ENCODE measurements at places on chromosomes 11 and 22.
A peak's percentile ranks its signal among the peaks of the same experiment; 100 is the strongest.

DNA sequence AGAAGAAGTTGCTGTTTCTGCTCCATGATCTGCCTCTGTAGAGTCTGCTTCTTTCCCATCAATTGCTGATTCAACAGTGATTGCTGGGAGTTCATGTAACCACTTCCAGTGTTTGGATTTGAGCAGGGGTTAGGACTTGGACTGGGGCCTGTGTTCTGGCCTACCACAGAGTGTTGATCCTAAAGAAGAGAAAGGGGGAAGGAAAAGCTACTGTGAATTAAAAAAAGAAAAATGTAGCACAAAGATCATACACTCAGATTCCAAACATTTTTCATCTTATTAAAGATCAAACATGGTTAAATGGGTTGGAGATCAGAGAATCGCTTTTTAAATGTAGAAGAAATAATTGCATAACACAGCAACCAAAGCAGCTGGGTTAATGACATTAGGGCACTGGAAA lies 67.6 kb upstream of the MTMR2 start:
- H3K27ac ChIP-seq, result no peak overlapping the region
- H3K4me3 ChIP-seq, result no peak overlapping the region
- H3K36me3 ChIP-seq, result peaks cover 22% of the 10 kb centered on the region
- H3K4me1 ChIP-seq, result peaks cover 13% of the 10 kb centered on the region
- no peaks in the 10 kb centered on the region for H3K27me3 ChIP-seq

GRCh38 chr22:36281781-36282327 lies 28.9 kb downstream of the APOL1 start:
- H3K4me3 ChIP-seq, result no peak overlapping the region
- no peak for DNase-seq
- H3K36me3 ChIP-seq, result peaks cover 54% of the 10 kb centered on the region
- H3K27ac ChIP-seq, result no peak overlapping the region
- no peaks in the 10 kb centered on the region for H3K27me3 ChIP-seq

GRCh38 chr11:89537936-89538335 lies 46.8 kb upstream of the NOX4 start:
- no peaks in the 10 kb centered on the region for H3K4me1 ChIP-seq
- H3K27ac ChIP-seq, result no peak overlapping the region
- H3K36me3 ChIP-seq, result no peaks in the 10 kb centered on the region

DNA sequence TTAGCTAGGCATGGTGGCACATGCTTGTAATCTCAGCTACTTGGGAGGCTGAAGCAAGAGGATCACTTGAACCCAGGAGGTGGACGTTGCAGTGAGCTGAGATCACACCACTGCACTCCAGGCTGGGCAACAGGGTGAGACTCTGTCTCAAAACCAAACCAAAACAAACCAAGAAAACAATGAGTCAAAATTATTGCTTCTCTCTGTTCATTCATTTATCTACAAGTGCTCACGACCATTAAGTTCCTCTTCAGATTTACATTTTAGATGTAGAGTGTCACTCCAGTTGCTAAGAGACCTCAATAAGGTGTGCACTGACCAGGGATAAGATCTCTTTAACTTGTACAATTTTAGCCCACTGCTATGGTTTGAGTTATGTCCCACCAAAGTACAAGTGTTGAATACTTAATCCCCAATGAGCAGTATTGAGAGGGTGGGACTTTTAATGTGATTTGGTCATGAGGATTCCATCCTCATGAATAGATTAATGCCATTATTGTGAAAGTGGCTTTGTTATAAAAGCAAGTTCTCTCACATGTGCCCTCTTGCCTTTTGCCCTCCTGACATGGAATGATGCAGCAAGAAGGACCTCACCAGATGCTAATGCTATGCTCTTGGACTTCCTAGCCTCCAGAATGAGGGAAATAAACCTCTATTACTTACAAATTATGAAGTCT lies 7.8 kb downstream of the HNRNPUL2 start:
- no peak for DNase-seq
- H3K4me1 ChIP-seq, result peaks cover 54% of the 10 kb centered on the region
- H3K27me3 ChIP-seq, result no peaks in the 10 kb centered on the region
- H3K4me3 ChIP-seq, result no peak overlapping the region

- H3K4me1 ChIP-seq, result no peaks in the 10 kb centered on the region
- H3K4me3 ChIP-seq, result no peak overlapping the region
- DNase-seq, result no peak
Measured at GRCh38 chr11:33551051-33551450, 149.6 kb downstream of the C11orf91 start.

DNA sequence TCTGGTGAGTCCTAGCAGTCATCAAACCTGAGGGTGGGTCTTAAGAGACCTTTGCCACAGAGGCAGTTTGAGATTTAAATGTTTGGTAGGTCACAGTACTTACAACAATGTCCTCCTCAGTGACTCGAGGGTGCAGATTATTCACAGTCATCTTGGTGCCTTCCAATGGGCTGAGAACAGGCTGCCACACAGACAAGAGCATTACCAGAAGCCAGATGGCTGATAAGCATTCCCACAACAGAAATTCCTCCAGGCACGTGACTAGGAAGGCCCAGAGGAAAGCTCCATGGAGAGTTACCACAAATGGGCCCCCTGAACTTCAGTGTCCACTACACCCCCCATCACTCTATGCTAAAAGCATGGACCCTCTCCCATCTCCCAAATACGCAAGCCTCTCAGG lies 19.2 kb downstream of the POLDIP3 start:
- no peaks in the 10 kb centered on the region for H3K27me3 ChIP-seq
- no peaks in the 10 kb centered on the region for H3K4me1 ChIP-seq
- no peak overlapping the region for H3K27ac ChIP-seq
- peaks cover 54% of the 10 kb centered on the region for H3K36me3 ChIP-seq
- DNase-seq, result no peak
- H3K4me3 ChIP-seq, result no peak overlapping the region

DNA sequence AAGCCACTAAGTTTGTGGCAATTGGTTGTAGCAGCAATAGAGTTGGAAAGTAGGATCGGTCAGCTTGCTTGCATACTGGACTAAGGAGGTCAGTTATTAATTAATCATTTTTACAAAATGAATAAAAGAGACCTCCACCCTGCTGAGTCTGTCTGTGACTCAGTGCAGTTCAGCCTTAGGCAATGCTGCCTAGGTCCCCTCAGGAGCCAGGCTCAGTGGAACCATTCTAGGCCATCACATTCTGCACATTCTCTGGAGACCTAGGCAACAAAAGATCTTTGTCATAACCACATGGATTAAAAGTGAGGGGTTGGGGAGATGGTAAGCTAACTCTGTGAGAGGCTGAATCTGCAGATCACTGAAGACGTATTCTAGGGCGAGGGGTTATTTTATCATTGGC lies 178.7 kb upstream of the CADM1 start:
- no peaks in the 10 kb centered on the region for H3K36me3 ChIP-seq
- H3K4me3 ChIP-seq, result no peak overlapping the region
- no peak overlapping the region for H3K27ac ChIP-seq

GRCh38 chr11:27868226-27868625 lies 168.0 kb upstream of the BDNF start:
- H3K36me3 ChIP-seq, result no peaks in the 10 kb centered on the region

- H3K27ac ChIP-seq, result no peak overlapping the region
- no peaks in the 10 kb centered on the region for H3K27me3 ChIP-seq
- H3K4me3 ChIP-seq, result no peak overlapping the region
Measured at GRCh38 chr11:134609361-134610115, 197.5 kb upstream of the B3GAT1 start.

GRCh38 chr11:119924017-119924416 lies 195.0 kb upstream of the NECTIN1 start:
- H3K4me1 ChIP-seq, result no peaks in the 10 kb centered on the region
- H3K4me3 ChIP-seq, result no peak overlapping the region
- H3K27ac ChIP-seq, result no peak overlapping the region
- no peaks in the 10 kb centered on the region for H3K27me3 ChIP-seq
- DNase-seq, result no peak
- H3K36me3 ChIP-seq, result no peaks in the 10 kb centered on the region

- peaks cover 35% of the 10 kb centered on the region for H3K4me1 ChIP-seq
- H3K27me3 ChIP-seq, result no peaks in the 10 kb centered on the region
- H3K4me3 ChIP-seq, result peak overlapping the region; percentile 98
- no peak for DNase-seq
Measured at GRCh38 chr22:37482244-37482643, 3.9 kb downstream of the MFNG start.

- DNase-seq, result no peak
- peaks cover under 1% of the 10 kb centered on the region for H3K4me1 ChIP-seq
- peaks cover 6% of the 10 kb centered on the region for H3K27me3 ChIP-seq
- H3K27ac ChIP-seq, result no peak overlapping the region
Measured at GRCh38 chr11:85705800-85706199, 19.8 kb upstream of the CCDC89 start.

- no peaks in the 10 kb centered on the region for H3K4me1 ChIP-seq
- no peak overlapping the region for H3K4me3 ChIP-seq
- no peaks in the 10 kb centered on the region for H3K27me3 ChIP-seq
- H3K36me3 ChIP-seq, result no peaks in the 10 kb centered on the region
Measured at GRCh38 chr11:79845002-79845709, 404.3 kb upstream of the TENM4 start.

GRCh38 chr11:87634331-87634730 lies 540.9 kb downstream of the RAB38 start:
- no peaks in the 10 kb centered on the region for H3K36me3 ChIP-seq
- H3K27ac ChIP-seq, result no peak overlapping the region
- H3K27me3 ChIP-seq, result no peaks in the 10 kb centered on the region

DNA sequence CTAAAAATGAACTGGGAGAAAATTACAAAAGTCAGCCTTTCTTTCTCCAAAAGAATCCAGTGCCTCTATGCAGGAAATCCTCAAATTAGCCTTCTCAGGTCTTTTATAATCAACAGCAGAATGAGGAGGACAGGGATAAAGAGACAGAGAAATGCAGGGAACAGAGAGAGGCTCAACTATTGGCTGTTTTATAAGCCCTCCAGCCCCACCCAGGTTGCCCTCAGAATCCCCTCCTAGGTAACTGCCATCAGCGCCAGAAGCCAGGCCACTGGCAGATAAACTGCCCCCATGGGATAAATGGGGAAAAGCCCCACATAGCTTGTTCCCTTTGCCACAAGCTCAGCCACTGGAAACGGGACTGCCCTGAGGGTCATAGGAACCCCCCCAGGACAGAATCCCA lies 10.9 kb upstream of the HMOX1 start:
- H3K27me3 ChIP-seq, result peaks cover 15% of the 10 kb centered on the region
- no peak overlapping the region for H3K4me3 ChIP-seq
- DNase-seq, result no peak
- no peak overlapping the region for H3K27ac ChIP-seq
- H3K36me3 ChIP-seq, result no peaks in the 10 kb centered on the region

DNA sequence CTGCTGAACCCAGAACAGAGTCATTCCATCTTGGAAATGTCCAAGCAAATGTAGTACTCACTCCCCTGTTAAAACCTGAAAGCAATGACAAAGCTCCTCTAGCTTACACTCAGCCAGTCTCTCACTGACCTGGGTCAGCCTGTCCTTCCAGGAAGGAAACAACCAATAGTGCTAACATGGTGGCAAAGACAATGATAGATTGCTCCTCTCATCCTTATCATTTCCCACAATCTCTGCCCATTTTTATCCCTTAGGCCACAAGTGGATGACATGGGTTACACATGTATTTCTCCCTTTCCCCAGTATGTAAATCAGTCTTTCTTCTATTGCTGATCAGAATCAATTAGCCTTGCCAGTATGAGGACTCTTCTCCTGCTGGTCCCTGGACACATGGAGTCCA lies 154.6 kb upstream of the SESN3 start:
- peaks cover 7% of the 10 kb centered on the region for H3K4me1 ChIP-seq
- no peak for DNase-seq
- no peaks in the 10 kb centered on the region for H3K27me3 ChIP-seq
- no peak overlapping the region for H3K27ac ChIP-seq
- no peaks in the 10 kb centered on the region for H3K36me3 ChIP-seq

DNA sequence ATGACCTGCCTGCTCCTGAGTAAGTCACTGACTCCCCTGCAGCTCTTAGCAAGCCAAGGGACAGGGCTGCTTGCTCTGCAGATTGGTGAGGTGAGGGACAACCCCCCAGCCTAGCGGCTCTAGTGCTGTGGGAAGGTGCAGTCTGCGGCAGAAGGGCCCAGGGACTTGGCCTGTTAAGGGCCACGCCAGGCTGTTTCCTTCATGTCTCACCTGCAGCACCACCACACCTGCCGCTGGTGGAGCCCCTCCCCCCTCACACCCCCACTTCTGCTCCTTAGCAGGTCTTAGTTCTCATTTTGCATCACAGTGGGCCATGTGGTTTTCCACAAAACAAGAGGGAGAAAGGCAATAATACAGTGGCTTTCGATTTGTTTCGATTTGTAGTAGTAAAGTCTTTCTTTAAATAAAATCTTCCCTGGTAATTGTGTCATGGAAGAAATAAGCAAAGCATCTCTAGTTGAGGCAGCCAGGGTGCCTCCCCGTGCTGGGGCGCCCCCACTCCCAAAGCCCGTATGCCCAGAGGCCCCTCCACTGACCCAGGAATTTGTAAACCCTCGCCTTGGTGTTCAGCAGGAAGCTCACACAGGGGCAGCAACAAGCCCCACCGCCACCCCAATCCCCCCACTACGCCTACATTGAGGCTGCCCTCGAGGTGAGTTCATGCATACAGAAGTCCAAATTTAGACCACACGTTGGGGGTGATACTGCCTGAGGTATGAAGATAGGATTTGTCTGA lies 86.5 kb upstream of the CLDN5 start:
- no peaks in the 10 kb centered on the region for H3K36me3 ChIP-seq
- peak; percentile 28 for DNase-seq
- H3K27me3 ChIP-seq, result no peaks in the 10 kb centered on the region
- H3K27ac ChIP-seq, result peak overlapping the region; percentile 36

- DNase-seq, result no peak
- no peak overlapping the region for H3K27ac ChIP-seq
- no peaks in the 10 kb centered on the region for H3K27me3 ChIP-seq
- no peaks in the 10 kb centered on the region for H3K36me3 ChIP-seq
Measured at GRCh38 chr11:102138670-102139069, 28.4 kb downstream of the YAP1 start.

- no peak for DNase-seq
- H3K27me3 ChIP-seq, result no peaks in the 10 kb centered on the region
- H3K27ac ChIP-seq, result no peak overlapping the region
- no peak overlapping the region for H3K4me3 ChIP-seq
Measured at GRCh38 chr11:56783448-56784041, 35.0 kb upstream of the OR9G4 start.

GRCh38 chr11:19878520-19878919 lies 165.9 kb downstream of the NAV2 start:
- H3K4me3 ChIP-seq, result no peak overlapping the region
- no peak overlapping the region for H3K27ac ChIP-seq
- no peaks in the 10 kb centered on the region for H3K27me3 ChIP-seq
- no peak for DNase-seq

DNA sequence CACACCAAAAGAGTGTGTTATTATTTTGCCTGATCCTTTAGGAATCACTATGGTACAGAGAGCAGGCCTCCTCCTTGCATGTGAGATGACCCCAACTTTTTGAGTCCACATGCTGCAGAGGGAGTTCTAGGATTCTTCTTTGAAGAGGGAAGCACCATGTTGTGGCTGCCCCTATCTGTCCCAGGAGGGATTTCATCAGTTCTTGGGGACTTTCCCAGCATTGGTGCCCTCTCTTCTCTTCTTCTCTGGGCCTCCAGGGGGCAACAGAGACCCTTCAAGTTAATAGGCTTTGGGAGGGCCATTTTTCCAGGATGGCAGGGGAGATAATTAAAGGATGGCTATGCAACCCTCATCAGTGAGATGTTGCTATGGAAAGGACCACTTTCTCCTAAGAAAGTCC lies 3.6 kb downstream of the MMP1 start:
- no peaks in the 10 kb centered on the region for H3K4me1 ChIP-seq
- H3K36me3 ChIP-seq, result no peaks in the 10 kb centered on the region
- H3K27me3 ChIP-seq, result no peaks in the 10 kb centered on the region
- no peak overlapping the region for H3K27ac ChIP-seq
- no peak overlapping the region for H3K4me3 ChIP-seq
- DNase-seq, result no peak

- H3K36me3 ChIP-seq, result no peaks in the 10 kb centered on the region
- no peak overlapping the region for H3K4me3 ChIP-seq
- no peaks in the 10 kb centered on the region for H3K4me1 ChIP-seq
- H3K27ac ChIP-seq, result no peak overlapping the region
- peaks cover 6% of the 10 kb centered on the region for H3K27me3 ChIP-seq
- DNase-seq, result no peak
Measured at GRCh38 chr11:13480198-13480597, 15.6 kb downstream of the PTH start.
